Articular chondrocyte of knee joint (primary cell): ENCODE measurements at places on chromosomes 3 and 15. TPM values are rescaled to one million over a fixed set of nuclear protein-coding genes. Genes with fewer than 3 reads are reported as not detected.

Gene ZBBX
- 0.11 TPM in 1 of 2 replicates, not detected in the other for total RNA-seq

Gene FETUB
- not detected in 2 replicates for total RNA-seq

Gene GPR156
- 1.2 and 1.5 TPM in 2 replicates for total RNA-seq

Gene MYO5C
- 0.52 and 1.2 TPM in 2 replicates for total RNA-seq

Gene CCK
- 0.13 TPM in 1 of 2 replicates, not detected in the other for total RNA-seq

Gene SCAMP5
- 0.97 and 6.3 TPM in 2 replicates for total RNA-seq

Gene MYL3
- 0.65 TPM in 1 of 2 replicates, not detected in the other for total RNA-seq

Gene TUSC7
- not detected in 2 replicates for total RNA-seq

Gene KCNAB1
- total RNA-seq: 1.0 and 1.2 TPM in 2 replicates

Gene FAM43A
- 4.1 and 6.8 TPM in 2 replicates for total RNA-seq

Gene PP2D1
- total RNA-seq: not detected in 2 replicates

Gene CAPN3
- total RNA-seq: 1.8 and 1.9 TPM in 2 replicates

Gene SPTSSB
- total RNA-seq: 0.11 TPM in 1 of 2 replicates, not detected in the other

Gene HGD
- 0.13 and 0.22 TPM in 2 replicates for total RNA-seq

Gene GRK7
- not detected in 2 replicates for total RNA-seq

Gene FBXL2
- 19.5 and 22.4 TPM in 2 replicates for total RNA-seq

Gene SPG21
- 100 and 112 TPM in 2 replicates for total RNA-seq

Gene P2RY14
- not detected in 2 replicates for total RNA-seq

Gene SAMD7
- not detected in 2 replicates for total RNA-seq

Gene NMB
- total RNA-seq: 2.9 and 5.8 TPM in 2 replicates

Gene TYRO3
- 4.8 and 7.3 TPM in 2 replicates for total RNA-seq

Gene CD200
- total RNA-seq: not detected in 2 replicates

Gene SIAH2
- total RNA-seq: 21.1 and 22.6 TPM in 2 replicates

Gene ENTPD3
- total RNA-seq: 1.4 and 1.7 TPM in 2 replicates

Gene PLA2G4F
- total RNA-seq: not detected in 2 replicates

Gene ABI3BP
- total RNA-seq: 539 and 728 TPM in 2 replicates

Gene MORF4L1
- 424 and 468 TPM in 2 replicates for total RNA-seq

Gene ERICH6
- 0.39 TPM in 1 of 2 replicates, not detected in the other for total RNA-seq

Gene STRA6
- total RNA-seq: 0.39 and 0.86 TPM in 2 replicates

Gene ABHD2
- total RNA-seq: 124 and 169 TPM in 2 replicates

Gene NR1I2
- 0.11 and 0.13 TPM in 2 replicates for total RNA-seq

Gene TM4SF18
- total RNA-seq: 0.65 and 0.86 TPM in 2 replicates

Gene GPR87
- 0.11 TPM in 1 of 2 replicates, not detected in the other for total RNA-seq

Gene MCTP2
- 27.0 and 28.1 TPM in 2 replicates for total RNA-seq

Gene RAB6B
- 0.65 and 0.78 TPM in 2 replicates for total RNA-seq

Gene ECT2
- 41.2 and 46.6 TPM in 2 replicates for total RNA-seq

Gene ARGFX
- not detected in 2 replicates for total RNA-seq

Gene TP63
- 1.9 and 2.0 TPM in 2 replicates for total RNA-seq

Gene TRH
- total RNA-seq: 0.11 and 0.13 TPM in 2 replicates

Gene GABPB1
- total RNA-seq: 47.5 and 48.9 TPM in 2 replicates
